ENCODE measurements at places on chromosomes 7 and 10.

GRCh38 chr10:114311496-114312209 is 72.6 kb downstream of the VWA2 start:
- no peak for DNase-seq

DNA sequence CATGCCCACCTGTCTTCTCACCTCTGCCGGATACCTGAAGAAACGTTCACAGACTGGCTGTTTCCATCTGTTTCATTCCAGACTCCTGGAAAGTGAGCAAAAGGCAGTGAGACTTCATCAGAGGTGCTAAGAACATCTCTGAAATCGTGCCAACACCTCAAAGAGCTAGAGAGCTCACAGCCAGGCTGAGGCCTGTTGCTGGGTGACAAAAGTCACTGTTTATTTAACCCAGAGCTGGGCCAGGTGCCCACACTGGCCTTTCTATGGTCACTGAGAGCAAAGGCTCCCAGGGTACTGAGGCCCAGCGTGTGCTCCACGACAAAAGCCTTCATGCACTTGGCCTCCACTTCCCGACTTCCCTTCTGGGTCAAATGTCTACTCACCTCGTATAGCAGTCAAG is 3.7 kb upstream of the NANOS1 start:
- DNase-seq = no peak

- DNase-seq = no peak
Observed at GRCh38 chr7:143947111-143947510, 7.5 kb upstream of the OR2F1 start.

DNA sequence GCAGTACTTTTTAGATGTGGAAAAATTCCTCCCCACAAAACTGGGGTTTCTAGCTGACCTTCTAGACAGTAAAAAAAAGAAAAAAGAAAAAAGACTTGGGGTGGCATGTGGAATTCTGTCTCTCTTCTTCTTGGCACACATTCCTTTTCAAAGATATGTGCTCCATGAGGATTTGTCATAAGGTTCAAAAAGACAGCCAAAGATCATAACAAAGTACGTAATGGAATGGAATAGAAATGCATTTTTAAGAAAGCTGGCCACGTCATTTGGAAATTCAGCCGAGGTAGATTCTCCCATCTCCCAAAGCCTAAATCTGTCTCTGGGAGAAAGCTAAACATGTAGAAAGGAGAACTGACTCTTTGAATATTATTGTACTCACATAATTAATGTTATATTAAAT is 381.3 kb upstream of the NFE2L3 start:
- DNase-seq = no peak

DNA sequence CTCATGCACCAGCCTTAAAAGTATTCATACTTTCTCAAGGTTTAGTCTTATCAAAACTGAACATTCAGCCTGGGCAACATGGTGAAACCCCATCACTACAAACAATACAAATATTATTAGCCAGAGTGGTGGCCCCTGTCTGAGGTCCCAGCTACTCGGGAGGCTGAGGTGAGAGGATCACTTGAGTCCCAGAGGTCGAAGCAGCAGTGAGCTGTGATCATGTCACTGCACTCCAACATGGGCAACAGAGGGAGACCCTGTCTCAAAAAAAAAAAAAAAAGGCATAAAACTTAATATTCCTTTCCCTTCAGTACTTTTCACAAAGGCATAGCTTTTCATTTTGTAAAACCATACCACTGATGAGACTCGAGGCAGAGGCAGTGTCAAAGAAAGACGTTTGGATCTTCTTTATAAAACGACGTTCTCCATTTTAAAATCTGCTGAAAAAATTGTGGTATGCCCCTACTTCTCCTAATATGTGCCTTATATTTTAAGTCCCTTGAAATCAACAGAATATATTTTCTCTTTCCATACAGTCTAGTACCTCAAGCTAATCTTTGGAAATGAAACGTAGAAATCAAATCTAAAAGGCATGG is 1.9 kb downstream of the NSUN6 start:
- no peak for DNase-seq

DNA sequence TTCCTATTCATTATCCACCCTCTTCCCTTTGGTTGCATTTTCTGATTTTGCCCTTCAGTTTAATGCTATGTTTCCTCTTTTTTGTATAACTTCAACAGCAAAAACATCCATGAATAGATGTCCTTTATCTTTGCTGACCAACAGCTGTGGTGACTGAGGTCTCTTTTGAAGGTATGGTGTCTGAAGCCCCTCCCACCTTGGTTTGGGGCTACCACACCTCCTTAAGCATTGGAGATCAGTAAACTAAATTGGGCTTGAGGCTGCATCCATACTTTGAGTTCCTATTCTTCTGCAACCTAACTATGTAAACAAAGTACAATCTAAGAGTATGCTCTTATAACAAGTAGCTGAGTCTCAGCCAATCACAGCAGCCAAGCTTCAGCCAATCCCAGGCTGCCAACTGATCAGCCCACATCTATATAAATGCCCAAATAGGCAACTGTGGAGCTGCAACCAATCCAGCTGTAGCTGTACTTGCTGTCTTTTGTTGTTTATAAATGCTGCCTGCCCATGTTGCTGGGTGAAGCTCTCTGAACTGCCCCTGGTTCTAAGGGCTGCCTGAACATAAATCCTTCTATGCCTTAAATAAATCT is 69.4 kb upstream of the PDLIM1 start:
- DNase-seq = no peak

DNA sequence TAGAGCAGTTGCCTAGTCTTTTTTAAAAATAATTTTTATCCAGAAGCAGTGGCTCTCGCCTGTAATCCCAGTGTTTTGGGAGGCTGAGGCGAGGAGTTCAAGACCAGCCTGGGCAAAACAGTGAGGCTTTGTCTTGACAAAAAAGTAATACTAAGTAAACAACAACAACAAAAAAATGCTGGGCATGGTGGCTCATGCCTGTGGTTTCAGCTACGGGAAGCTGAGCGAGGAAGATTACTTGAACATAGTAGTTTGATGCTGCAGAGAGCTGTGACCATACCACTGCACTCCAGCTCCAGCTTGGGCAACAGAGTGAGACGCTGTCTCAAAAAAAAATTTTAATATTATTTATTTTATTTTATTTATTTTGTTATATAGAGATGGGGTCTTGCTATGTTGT is 31.3 kb upstream of the TPST1 start:
- DNase-seq = no peak

GRCh38 chr7:121505540-121506182 is 109.6 kb upstream of the FAM3C start:
- DNase-seq = no peak

DNA sequence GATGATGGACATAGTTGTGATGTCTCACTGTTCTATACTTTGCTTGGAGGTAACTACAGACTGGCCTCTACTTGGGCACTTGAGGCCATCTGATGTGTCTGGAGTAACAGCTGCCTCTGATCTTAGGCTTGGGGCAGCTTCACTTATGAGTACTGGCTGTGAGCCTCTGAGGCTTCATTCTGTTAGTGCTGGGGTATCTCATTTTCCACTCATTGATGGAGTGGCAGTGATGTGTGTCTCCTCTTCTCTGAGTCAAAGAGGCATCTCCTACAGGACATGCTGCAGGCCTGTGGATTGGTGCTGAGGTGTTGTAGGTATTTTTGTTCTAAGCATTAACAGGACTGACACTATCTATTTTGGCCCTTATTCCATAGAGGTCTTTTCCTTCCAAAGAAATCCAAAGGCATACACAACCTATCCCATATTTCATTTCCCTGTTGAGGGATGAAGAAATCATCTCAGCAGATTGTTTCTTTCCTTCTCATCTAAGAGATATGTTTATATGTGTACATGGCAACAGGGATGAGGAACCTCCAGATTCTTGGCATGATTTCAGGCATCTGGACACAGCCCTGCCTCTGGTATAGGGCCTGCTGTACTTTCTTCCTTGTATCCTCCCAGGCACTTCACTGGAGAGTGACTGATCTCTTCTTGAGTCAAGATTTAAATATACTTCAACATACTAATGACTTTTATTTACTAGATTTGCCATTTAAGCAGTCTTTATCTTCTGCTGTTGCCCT is 65.7 kb upstream of the NOBOX start:
- no peak for DNase-seq

DNA sequence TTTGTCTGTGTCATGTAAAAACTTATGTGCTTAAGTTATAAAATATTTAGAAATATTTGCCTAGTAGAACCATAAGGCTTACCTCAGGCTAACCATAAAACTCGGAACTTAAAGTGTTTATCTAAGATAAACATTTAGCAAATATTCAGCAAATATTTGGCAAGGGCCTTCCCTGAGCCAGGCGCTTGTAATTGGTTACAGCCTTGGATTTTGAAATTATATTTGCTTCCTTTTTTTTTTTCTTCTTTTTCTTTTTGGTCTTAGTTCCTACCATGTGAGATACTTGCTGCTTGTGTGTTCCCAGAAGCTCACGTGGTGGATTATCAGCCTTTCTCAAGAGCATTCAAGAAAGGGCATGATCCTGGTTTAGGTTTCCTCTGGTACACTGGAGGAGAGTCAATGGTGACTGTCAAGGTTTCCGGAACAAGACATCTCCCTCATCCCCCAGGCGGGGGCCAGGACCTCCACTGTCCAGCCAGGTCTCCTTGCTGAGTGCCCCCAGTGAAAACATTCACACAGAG is 5.2 kb upstream of the BRI3 start:
- DNase-seq = no peak
